ENCODE measurements at places on chromosomes 4 and X.
A peak's percentile ranks its signal among the peaks of the same experiment; 100 is the strongest.

DNA sequence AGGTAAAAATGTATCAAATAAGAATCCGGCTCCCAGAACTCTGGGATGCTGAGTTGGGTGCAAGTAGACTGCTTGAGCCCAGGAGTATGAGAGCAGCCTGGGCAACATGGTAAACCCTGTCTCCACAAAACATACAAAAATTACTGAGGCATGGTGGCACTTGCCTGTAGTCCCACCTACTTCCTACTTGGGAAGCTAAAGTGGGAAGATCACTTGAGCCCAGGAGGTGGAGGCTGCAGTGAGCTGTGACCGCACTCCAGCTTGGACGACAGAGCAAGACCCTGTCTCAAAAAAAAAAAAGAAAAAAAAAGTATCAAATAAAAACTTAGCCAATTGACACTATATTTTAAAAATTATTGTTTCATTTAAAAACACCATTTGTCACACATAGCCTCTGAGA lies 84.4 kb downstream of the FBXW7 start:
- no peak for DNase-seq

- no peak for DNase-seq
These were observed 16.2 kb downstream of the SPOCK3 start for GRCh38 chr4:167218022-167218608.

GRCh38 chr4:127965803-127966175 lies 583 bp downstream of the ABHD18 start:
- DNase-seq: no peak

- no peak for DNase-seq
These were observed 52.1 kb downstream of the GPC3 start for GRCh38 chrX:133933316-133933715.

GRCh38 chr4:142211444-142211843 lies 575.1 kb downstream of the IL15 start:
- DNase-seq: no peak

DNA sequence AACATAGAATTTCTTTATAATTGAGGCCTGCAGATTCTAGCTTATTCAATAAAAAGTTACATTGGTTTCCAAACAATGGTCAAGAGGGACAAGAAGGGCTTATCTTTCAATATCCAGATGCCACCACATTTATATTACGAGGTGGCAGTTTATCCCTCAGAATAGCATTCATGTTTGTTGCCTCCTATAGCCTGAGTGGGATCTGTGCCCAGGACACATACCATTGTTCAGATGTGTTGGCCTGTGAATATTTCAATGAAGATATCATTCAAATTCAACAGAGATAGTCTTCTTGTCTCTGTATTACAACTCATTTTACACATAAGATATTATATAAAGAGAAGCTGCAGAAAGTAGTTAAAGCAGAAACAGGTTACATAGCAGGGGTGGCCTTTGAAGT lies 20.5 kb downstream of the GLRB start:
- no peak for DNase-seq

DNA sequence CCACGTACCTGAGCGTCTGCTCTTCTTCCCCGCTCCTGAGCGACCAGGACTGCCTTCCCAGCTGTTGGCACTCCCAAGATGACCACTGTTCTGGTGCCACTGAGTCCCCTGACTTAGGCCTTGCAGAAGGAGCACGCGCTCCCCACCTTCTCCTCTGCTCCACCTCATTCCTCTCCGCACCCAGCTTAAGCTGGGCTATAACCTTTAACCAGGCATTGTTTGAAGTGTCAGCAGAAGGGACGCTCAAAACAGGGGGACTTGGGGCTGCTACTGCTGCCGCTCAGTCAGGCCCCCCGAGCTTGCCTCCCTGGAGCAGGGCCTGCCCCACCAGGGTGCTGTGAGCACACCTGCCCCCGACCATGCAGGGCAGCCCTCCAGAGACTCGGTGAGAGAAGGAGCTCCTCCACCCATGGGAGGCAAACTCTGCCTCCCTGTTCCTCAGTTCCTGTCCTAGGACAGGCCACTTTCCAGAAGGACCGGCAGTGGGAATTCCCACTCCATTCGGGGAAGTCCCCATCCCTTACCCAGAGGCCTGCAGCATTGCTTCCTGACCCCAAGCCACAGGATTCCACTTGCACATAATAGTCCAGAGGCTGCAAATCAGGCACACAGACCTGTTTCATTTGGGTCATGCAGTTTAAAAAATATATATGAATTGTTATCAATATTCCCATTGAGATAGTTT lies 99.7 kb upstream of the ENPP6 start:
- no peak for DNase-seq

DNA sequence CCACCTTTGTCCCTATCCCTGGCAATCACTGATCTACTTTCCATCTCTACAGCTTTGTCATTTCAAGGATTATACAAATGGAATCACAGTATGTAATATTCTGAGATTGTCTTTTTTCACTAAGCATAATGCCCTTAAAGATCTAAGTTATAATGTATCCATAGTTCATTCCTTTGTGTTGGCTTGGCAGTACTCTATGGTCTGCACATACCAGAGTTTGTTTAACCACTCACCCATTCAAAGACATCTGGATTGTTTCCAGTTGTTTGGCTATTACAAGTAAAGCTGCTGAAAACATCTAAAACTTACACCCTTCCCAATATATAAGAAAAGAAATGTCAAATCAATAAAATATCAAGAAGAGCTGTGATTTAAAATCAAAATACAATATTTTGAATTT lies 26.0 kb upstream of the AWAT1 start:
- no peak for DNase-seq

DNA sequence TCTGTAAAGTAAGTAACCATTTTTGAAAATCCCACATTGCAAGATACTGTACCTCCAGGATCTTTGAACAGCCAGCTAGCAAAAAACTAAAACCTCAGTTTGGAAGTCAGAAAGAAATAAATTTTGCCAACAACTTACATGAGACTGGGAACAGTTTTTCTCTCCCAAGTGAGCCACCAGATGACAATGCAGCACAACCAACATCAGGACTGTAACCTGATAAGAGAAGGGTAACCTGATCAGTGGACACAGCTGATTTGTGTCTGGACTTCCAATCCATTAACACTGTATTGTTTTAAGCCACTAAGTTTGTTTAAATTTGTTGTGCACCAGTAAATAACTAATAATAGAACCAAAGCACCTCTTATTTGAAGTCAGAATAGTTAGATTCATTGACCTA lies 923.3 kb downstream of the FAT4 start:
- no peak for DNase-seq

- DNase-seq: peak; percentile 54
These were observed at the start of the genes CEP44 and FBXO8 for GRCh38 chr4:174283507-174284471. Gene CEP44, plus strand, starts transcription at chr4:174283911. Its CDS starts 15,211 bp downstream, at chr4:174299122. Gene FBXO8, minus strand, starts transcription at chr4:174283667. Its CDS starts 20,575 bp downstream, at chr4:174263092.

DNA sequence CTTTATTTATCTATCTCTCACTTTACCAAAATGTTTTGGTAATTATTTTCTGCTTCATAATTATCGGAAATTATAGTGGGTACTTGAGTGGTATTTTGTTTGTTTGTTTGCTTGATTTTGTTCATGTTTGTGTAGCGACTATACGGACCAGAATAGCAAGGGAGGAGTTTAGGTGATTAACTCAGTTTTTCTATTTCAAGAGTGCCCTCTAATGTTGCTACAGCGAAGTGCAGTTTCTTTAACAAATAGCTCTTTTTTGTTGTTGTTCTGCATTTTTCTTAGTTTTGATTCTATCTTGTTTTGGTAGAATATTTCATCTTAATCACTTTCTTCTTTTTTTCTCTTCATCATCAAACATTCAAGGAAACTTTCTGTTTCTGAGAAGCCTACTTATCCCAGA lies 40.8 kb upstream of the QRFPR start:
- DNase-seq: no peak

- no peak for DNase-seq
These were observed 80.6 kb downstream of the PPP2R2C start for GRCh38 chr4:6391852-6392188.

GRCh38 chrX:26925088-26925487 lies 538.1 kb downstream of the PPP4R3C start:
- peak; percentile 20 for DNase-seq

GRCh38 chrX:108299101-108299591 lies 139.1 kb downstream of the COL4A6 start:
- DNase-seq: no peak

GRCh38 chr4:77818602-77819403 lies at the start of gene CNOT6L:
Gene CNOT6L, minus strand, starts transcription at chr4:77819368. Its CDS starts 60 bp downstream, at chr4:77819308.
- peak; percentile 55 for DNase-seq

DNA sequence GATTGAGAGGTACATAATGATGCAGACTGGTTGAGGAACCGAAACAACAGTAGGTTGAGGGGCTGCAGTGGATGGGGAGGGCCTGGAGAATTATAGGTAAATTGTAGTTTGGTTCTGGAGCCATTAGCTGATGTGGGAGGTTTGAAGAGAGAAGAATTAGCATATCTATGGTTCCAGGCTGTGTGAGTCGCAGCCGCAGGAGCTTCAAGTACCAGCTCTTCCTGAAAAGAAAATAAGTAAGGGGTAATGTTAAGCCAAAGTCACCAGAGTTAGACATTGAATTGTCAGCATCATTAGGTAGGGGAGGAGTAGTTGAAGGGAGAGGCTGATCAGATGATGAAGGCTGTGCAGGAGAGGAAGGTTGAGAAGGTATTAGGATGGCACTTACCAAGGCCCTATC lies 29.5 kb downstream of the PF4 start:
- DNase-seq: no peak

DNA sequence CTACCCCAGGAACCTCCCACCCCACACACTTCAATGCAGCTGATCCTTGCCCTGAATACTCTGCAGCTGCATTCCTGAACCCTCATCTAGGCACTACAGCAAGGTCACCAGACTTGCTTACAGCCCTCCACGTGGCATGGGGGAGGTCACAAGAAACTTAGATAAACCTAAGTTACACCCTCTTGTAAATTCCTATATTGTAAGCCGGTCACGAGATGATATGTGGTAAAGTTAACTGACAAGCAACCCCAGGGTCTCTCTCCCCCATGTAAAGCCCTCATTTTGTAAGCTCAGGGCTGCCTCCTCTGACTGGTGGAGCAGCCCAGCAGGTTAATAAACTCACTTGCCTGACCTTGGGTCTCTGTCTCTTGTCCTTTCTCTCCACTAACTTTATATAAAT lies 570.7 kb downstream of the PCDH7 start:
- DNase-seq: no peak

DNA sequence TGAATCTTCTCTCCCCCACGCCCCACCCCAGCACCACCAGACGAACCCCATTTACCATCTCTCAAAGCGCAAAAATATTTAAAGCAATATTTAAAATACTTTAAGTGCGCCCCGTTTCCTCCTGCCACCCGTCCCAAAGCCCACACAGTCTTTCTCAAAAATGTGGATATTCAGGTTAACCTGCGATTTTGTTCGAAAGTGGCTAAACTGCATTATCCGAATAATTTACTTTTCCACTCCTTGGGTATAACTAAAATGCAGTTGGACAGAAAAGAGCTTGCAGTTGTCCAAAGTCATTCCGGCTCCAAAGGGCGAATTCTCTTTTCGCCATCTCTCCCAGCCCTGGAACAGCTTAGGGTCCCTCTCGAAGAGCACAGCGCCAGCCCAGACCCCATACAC lies 662 bp downstream of the SMIM43 start:
- no peak for DNase-seq

DNA sequence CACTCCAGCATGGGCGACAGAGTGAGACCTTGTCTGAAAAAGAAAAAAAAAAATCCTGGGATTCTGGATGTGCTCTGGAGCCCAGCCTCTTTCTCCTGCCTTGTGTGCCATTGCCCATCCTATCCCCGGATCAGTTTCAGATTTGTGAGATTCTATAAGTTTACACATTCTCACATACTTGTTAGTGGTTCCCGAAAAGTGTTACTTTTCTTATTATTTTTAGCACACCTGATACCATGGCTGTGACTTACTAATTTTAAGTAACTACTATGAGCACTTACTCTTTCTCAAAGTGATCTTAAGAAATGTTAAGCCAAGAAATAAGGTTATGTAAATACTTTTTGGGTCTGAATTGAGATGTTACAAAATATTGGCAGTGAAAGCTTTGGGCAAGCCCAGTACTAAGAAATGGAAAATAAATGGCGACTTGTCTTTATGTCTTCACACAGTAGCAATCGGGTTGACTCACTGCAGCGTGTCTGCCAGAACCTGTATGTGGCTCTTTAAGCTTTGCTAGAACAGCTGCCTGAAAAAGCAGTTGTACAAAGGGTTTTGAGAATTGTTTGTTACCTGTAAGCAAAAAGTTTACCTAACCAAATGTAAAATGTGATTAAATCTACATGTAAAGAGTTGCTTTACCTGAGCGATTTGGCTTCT lies 118.7 kb downstream of the KLHL8 start:
- DNase-seq: no peak

- DNase-seq: no peak
These were observed 45.6 kb downstream of the PDHA1 start for GRCh38 chrX:19389227-19389845.

- DNase-seq: no peak
These were observed 1283.6 kb downstream of the FSTL5 start for GRCh38 chr4:160880180-160880579.

- no peak for DNase-seq
These were observed 69.5 kb downstream of the TNIP2 start for GRCh38 chr4:2686379-2687265.

DNA sequence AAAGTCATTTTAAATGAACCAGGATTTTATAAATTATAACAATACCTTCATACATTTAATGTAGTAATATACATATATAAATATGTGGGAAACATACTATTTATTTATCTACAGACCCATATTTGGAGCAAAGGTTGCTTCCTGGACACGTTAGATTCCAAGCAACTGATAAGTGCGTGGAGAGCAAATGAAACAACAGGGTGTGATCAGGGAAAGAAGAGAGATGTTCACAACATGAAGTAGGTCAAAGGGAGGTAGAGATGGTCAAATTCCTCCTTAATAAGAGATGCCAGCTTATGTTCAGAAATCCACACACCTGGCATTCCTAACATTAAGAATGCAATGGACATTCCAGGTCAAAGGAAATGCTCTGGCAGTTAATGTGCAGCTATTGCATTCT lies 53.1 kb upstream of the HPGD start:
- DNase-seq: no peak

GRCh38 chrX:16869393-16870094 lies 618 bp downstream of the RBBP7 start:
- no peak for DNase-seq

DNA sequence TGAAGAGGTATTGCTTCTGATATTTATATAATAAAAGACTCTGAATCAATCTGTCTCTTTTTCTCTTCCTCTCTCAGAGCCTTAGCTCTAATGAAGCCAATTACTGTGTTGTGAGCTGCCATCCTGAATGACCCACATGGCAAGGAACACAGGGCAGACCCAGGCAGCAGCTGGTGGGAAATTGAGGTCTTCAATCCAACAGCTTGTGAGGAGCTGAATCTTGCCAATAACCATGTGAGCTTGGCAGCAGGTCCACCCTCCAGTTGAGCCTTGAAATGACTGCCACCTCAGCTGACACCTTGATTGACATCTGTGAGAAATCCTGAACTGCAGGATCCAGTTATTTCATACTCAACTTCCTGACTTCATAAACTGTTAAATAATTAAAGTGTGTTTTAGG lies 149.4 kb downstream of the NDST4 start:
- no peak for DNase-seq

Measured in GM04504 (cell line).